ENCODE measurements at places on chromosomes 3 and 15.

- DNase-seq = no peak
Observed at GRCh38 chr15:35616498-35617271, 70.7 kb upstream of the DPH6 start.

DNA sequence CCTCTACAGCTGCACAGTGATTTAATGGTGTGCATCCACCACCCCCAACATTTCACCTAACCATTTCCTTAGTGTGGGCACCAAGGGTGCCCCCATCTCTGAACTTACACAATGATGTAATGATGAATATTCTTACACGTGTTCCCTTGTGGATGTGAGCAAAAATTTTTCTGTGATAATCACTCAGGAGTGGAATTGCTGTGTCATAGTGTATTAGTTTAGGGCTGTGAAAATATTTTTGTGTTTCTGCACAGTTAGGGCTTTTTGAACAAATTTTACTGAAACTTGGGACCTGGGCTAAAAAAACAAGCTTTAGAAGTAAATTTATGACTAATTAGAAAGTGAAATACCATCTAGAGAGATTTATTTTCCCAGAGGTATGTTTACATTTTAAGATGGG lies 134.5 kb upstream of the CCNL1 start:
- no peak for DNase-seq

- no peak for DNase-seq
Observed at GRCh38 chr3:106810300-106810875, 566.9 kb upstream of the CCDC54 start.

DNA sequence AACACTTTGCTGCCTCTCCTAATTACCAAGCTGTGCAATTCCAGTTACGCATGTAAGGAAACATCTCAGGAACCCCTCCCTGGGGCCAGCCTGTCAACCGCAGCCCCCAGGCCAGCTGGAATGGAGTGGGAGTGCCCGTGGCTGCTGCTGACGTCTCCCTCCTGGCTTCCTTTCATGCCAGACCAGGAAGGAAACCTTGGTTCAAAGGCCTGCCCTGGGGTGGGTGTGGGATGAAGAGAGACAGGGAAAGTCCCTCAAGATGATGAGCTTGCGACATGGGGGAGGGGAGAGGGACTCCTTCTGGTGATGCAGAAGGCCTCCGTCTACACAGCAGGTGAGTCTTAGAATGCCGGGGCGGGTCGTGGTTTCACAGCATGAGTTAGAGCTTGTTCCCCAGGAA lies 11.4 kb upstream of the CYP11A1 start:
- no peak for DNase-seq

GRCh38 chr15:68730471-68730919 lies 90.2 kb downstream of the ANP32A start:
- peak; percentile 36 for DNase-seq

DNA sequence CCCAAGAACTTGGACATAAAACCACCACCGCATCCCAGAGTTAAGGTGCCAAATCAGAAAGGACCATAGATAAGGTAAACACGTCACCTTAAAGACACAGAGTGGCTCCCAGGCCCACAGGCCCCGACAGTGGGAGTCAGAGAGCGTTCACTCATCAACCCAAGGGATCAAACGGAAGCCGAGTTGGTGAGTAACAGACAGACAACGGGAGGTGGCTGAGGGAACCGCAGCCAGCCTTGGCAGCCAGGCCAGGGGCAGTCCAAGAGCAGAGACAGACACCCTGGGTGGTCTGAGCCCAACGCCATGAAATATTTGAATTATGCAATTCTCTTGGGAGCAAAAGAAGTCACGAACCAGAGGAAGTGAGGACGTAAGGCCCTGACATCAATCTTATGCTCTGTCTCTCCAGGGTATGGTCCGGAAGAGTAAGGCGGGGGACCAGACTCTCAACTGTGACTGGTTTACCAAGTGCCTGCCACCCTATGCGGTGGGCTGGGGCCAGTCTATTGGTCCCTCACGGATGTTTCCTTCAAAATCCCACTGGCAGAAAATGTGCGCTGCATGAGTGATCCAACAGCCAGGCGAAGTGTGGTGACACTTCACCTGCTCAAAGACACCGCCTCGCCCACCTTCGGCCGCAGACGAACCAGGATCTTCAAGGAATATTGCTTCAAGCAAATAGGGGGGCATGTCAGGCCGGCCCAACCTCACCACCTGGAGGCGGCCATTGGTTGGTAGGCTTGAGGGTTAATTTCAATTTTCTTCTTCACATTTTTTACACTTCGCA lies 34.3 kb downstream of the TMEM44 start:
- peak; percentile 72 for DNase-seq

- DNase-seq = peak; percentile 46
Observed at GRCh38 chr3:55720614-55721013, 233.5 kb upstream of the WNT5A start.

DNA sequence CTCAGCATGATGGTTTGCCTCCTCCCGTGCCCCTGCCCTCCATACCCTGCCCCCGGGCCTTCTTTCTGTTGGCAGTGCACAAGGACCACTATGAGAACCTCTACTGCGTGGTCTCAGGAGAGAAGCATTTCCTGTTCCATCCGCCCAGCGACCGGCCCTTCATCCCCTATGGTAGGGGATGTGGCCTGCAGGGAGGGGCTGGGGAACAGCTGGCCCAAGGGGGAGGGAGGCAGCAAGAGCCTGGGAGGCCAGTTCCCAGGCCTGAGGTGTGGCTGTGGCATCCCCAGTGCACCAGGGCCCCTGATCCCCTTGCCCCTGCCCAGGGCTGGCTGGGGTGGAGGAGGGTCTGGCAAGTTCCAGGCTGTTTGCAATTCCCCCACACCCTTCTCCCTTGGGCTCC lies 2.6 kb upstream of the PLA2G4B start:
- no peak for DNase-seq

DNA sequence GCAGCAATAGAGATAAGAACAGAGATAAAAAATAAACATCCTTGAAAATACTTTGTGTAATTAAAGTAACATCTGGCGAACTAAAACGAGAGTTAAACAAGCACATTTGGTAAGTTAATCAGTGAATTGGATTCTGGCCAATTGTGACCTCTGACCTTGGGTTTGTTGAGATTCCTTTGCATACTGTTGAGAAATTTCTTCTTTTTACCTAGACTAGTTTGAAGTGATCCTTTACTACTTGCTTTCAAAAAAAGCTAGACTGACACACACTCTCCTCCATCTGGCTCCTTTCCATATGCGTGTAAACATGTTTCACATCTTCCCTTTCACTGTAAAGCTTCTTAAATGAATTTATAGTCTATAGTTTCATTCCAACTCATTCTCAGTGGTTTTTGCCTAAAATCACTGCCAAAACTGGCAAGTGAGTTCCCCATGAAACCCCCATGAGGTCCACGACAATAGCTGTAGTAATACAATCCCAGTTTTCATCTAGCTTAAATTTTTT lies 17.3 kb upstream of the GBE1 start:
- DNase-seq = peak; percentile 61

DNA sequence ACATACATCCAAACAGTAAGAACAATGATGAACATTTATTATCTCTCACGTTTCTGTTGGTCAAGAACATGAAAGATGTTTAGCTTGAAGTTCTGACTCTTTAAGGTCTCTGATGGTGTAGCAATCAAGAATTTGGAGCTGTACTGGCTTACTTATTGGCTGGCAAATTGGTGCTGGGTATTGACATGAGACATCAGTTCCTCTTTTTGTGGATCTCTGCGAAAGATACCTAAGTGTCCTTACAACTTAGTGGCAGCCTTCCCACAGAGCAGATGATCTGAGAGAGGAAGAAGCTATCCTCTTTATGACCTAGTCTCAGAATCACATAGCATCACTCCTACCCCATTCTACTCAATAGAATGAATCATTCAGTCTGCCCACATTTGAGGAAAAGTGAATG lies 309.8 kb upstream of the DCBLD2 start:
- DNase-seq = no peak

DNA sequence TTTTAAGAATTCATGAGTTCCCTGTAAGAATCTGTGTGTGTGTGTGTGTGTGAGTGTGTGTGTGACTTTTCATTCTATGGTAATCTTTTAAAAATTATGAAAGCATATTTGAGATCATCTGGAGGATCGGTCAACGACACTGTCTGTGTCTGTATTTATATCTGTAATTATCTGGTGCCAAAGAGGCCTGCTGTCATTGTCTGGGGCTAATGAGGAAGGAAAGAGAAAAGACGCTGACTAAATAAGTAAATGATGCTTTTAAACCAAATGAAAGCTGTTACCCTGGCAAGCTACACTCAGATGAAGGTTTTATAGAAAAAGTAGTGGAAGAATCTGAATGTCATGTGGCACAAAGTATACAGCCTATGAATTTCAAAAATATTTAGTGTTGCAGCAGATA lies 439.8 kb downstream of the RBMS3 start:
- no peak for DNase-seq

GRCh38 chr15:89899295-89899945 lies 5.6 kb upstream of the AP3S2 start:
- DNase-seq = no peak

- DNase-seq = no peak
Observed at GRCh38 chr3:134033315-134033996, 3.7 kb upstream of the SLCO2A1 start.

GRCh38 chr3:16896820-16897219 lies 12.1 kb downstream of the PLCL2 start:
- DNase-seq = no peak

DNA sequence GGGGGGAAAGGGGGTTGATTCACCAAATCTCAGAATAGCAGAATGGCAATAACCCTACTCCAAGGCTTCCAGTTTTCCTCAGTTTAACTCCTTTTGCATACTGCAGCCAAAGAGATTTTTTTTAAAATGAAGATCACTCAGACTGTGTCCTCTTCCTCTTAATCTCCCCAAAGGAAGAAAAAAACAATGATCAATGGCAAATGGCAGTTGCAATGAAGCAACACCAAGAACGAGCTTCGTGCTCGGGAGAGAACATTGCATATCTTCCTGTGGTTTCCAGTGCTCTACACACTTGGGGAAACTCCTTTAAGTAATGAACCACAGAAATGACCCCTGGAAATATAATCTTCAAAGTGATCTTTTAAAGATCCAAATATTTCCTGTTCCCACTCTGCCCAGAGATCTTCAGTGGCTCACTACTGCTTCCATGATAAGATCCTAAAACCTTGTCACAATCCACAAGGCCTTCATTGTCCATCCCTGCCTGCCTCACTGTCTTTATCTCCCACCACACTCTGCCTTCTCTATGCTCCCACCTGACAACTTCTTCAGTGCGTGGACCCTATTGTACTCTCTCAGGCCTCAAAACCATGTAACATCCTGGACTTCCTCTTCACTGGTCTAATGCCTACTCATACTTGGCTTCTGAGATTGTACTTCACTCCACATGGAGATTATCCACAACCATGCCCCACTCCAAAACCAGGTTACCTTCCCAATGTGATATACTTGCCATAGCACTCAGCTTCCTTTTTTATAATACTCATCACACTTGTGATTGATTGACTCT lies 394.8 kb downstream of the FHIT start:
- DNase-seq = no peak

GRCh38 chr3:33278163-33278562 lies 921 bp downstream of the FBXL2 start:
- DNase-seq = no peak

- no peak for DNase-seq
Observed at GRCh38 chr3:53775834-53776251, 70.4 kb downstream of the CHDH start.
